ENCODE measurements at places on chromosomes 7 and 10. TPM values are rescaled to one million over a fixed set of nuclear protein-coding genes. Genes with fewer than 3 reads are reported as not detected.

The KBTBD2 gene
- total RNA-seq, result 32.9 TPM

The VGF gene
- 45.2 TPM for total RNA-seq

The AOAH gene
- total RNA-seq, result 1.4 TPM

DNA sequence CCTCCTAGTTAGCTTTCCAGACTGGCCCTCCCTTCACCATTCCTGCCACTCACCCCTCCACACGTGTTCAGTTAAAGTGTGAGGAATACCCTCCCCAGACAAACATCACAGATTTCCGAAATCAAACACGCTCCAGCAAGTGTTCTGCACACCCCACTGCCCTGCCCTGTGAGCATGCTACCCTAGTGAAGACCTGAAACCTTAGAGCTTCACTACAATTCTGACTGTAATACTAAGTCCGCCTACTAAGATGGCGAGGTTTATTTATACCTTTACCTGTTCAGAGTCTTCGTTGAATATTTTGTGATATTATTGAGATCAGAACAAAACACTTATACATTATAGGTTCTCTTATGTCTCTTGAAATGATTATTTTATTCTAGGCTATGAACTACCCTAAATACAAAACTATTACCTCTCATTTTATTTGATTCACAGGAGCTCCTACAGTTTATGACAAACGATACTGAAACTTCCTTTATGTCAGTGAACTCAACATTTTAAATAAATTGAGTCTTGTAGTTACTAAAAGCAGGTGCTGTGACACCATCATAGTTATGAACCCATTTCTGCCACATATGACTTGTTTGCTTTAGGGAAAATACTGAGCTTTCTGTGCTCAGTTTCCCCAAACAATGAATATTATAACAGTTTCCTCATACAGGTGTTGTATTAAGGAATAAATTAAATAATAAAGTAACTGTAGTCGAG, 8.6 kb downstream of the SCIN start:
- DNase-seq, result no peak

GRCh38 chr10:17820943-17821342, 11.8 kb downstream of the MRC1 start:
- no peak for DNase-seq

DNA sequence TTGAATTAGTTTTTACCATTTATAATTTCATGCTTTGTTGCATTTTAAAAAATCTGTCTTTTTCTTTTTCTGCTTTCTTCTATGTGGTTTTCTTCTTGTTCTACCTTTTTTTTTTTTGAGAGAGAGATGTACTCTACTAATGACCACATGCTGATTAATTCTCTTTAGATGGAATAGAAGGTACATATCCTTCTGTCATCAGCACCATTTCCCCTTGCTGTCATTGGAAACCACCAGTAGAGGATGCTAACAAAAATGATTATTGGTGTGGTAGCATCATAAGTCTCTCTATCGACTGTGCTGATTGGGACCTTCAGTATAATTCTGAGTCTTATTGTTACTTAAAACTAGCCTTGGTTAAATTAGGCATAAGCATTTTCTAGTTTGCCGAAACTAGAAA, 3.6 kb downstream of the ZEB1 start:
- DNase-seq, result no peak

DNA sequence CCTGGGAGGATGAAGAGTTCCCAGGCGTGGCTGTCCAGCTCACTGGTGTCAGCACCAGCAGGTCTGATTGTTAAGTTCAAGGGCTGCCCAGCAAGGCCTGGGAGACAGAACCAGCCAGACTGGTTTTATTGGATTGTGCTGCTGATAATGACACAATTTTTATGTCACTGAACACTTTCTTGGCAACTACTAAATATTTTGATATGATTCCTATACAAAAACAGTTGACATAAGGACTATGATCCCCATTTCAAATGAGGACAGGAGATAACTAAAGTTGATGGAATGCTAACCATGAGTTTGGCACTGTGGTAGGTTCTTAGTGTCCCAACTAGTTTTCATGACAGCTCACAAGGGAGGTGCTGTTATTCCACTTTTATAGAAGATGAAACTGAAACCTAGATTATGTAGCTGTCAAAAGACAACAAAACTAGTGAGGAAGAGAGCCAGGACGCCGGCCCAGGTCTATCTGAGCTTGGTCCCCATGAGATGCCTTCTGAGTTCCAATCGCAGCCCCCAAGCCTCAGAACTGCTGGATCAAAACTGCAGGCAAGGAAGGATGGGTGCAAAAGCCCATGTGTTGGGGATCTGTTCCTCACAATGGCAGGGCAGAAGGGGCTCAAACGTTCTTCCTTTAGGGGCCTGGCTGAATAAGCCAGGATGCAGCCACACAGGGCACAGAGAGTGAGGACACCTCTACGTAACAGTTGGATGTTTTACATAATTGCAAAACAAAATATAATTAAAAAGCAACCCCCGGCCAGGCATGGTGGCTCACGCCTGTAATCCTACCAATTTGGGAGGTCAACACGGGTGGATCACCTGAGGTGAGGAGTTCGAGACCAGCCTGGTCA, 52.8 kb downstream of the COBL start:
- DNase-seq, result no peak

GRCh38 chr10:118511711-118512110, 83.7 kb downstream of the PRLHR start:
- no peak for DNase-seq

- DNase-seq, result no peak
Observed at GRCh38 chr7:94633687-94634086, 22.2 kb downstream of the SGCE start.

DNA sequence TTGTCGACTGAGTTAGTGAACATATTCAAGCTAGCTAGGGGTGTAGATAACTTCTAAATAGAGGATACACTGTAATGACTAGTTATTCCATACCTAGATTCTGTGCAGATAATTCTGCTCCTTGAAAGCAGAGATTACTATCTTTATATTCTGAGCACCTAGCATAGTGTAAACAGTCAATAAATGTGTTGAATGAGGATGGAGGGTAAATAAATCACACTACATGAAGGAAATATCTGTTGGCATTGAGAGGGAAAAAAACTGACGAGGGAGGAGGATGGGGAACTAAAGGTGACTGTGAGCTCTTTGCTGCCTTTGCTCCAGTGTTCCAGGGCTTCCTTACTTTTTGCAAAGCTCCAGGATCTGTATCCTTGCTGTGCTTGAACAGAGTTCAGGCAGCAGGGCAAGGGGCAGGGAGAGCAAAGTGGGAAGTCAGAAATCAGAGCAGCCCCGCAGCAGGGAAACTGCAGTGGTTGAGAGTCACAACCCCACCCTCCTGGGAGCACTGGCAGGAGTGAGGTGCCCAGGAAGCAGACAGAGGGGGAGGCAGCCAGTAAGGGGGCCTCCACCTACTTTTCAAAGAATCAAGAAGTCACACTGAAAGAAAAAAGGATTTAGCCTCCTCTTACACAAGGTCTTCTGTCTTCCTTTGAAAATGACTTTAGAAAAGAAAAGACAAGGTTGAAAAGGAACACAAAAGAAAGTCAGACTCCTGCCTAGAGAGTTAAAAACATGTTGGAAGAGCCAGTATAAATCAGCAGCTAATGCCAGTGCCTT, 71.8 kb upstream of the LRRN3 start:
- DNase-seq, result no peak

DNA sequence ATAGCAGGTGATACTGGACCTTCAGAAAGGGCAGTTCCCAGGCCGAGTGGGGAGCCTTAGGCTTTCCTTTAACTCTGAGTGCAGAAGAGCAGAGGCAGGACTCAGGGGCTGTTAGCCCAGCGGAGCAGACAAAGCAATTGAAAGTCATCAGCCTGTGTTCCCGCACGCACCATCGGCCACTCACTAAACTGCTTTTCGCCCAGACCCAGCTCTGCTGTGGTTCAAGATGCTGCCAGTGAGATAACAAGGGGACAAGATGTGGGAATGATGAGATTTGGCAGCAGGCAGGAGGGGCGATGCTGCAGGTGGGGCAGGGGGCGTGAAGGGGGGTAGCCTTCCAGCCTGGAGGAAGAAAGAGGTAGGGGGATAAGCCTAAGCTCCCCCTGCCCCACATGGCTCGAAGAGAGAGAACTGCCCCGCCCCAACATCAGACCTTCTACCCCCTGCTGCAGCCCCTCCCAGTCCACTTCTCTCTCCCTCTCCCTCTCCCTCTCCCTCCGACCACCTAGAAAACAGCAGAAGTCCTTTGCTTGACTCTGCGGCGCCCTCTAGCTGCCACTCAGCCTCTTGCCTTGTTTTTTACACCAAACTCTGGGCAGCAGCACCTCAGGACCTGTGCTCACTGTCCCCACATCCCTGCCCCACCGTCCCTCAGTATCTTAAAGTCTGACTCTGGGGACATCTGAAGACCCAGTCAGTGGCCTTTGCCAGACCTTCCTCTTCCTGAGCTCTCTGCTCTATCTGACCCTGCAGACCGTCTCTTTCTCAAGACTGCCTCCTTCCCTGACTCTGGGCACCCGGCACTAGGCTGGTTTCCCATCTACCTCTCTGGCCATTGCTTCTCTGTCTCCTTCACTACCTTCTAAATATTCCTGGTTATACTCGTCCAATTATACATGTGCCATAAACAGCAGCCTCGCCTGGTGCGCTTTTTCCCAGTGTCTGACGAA, 110.5 kb downstream of the C10orf105 start:
- peak; percentile 40 for DNase-seq

All from HT1080 (cell line).